HEK293T (cell line): ENCODE measurements at places on chromosomes 12 and 14.

- DNase-seq = no peak
These were observed 184.8 kb downstream of the PIK3C2G start for GRCh38 chr12:18446061-18446644.

DNA sequence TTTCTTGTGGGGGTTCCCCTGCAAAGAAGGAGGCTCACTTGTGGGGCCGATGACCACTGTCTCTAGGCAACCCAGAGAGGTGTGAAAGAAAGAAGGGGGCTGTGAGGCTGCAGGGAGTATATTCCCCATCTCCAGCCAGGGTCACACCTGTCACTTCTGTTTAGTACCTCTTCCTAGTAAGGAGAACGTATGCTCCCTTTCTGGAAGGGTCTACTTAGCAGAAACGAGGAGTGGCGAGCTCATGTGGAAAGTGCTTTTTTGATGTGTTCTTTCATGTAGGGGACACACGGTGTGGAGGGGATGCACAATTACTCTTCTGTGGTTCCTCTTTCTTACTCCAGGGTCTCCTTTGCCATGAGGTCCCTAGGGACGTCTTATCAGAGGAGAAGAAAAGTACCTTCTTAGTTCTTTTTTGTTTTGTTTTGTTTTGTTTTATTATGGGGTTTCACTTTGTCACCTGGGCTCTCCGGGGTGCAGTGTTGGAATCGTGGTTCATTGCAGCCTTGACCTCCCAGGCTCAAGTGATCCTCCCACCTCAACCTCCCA lies 58.3 kb downstream of the PRKCH start:
- no peak for DNase-seq

GRCh38 chr12:49088150-49088931 lies 6.3 kb downstream of the DHH start:
- DNase-seq = peak; percentile 86

GRCh38 chr12:53179687-53180219 lies 769 bp upstream of the ZNF740 start:
- DNase-seq = peak; percentile 35

DNA sequence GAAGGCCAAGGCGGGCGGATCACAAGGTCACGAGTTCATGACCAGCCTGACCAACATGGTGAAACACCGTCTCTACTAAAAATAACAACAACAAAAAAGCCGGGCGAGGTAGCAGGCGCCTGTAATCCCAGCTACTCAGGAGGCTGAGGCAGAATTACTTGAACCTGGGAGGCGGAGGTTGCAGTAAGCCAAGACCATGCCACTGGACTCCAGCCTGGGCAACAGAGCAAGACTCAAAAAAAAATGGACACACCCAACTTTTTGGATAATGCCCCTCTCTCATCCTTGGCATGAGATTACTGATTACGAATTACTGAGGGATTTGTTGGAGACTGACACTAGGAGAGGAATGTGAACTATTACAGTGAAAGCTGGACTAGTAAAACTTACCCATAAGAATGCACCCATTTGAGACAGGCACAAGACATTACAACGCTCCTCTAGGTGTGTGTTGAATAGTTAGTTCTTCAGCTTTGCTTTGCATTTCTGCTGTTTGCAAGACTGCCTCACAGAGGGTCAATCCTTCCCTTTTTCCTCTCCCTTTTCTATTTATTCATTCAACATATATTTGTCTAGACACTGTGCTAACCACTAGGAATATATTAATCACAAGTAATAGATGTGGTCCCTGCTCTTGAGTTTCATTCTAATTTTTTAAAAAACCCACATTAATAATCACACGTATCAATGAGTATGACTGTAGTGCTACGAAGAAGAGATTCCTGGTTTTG lies 46.0 kb upstream of the OR5AU1 start:
- DNase-seq = no peak

GRCh38 chr12:27780612-27781408 lies 774 bp upstream of the MANSC4 start:
- DNase-seq = peak; percentile 25

- DNase-seq = no peak
These were observed 60.0 kb upstream of the DIO3 start for GRCh38 chr14:101501341-101501740.

DNA sequence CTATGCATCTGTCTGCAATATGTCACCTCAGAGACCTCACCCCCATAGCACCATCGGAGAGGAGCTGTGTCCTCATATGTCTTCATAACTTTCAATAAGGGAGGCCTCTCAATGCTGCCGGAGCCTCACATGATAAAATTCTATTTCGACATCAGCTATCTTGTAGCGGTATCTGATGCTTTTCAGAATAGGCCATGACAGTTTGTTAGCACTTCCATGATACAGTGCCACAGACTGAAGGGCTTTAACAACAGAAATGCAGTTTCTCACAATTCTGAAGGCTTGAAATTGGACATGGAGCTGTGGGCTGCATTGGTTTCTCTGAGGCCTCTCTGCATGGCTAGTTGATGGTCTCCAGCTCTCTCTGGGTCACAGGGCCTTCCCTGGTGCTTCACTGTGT lies 125.0 kb upstream of the PZP start:
- no peak for DNase-seq

- DNase-seq = no peak
These were observed 46.9 kb downstream of the C14orf132 start for GRCh38 chr14:96086032-96086431.

GRCh38 chr12:51662728-51663154 lies 71.7 kb downstream of the SCN8A start:
- DNase-seq = no peak

- DNase-seq = no peak
These were observed 140.1 kb downstream of the TMEM117 start for GRCh38 chr12:43976027-43976426.
